Metanephros (tissue), 2 donors: ENCODE measurements at places on chromosomes 13 and 19. TPM values are rescaled to one million over a fixed set of nuclear protein-coding genes. Genes with fewer than 3 reads are reported as not detected.

Gene GRAMD1A
- total RNA-seq: 63.1 TPM

Gene GPR12
- total RNA-seq: 0.06 TPM

Gene MISP
- total RNA-seq: 10.3 TPM

Gene DOCK6
- total RNA-seq: 69.7 TPM

Gene PRSS57
- 3.1 TPM for total RNA-seq

Gene KCNN1
- total RNA-seq: 5.7 TPM

Gene KLK3
- total RNA-seq: not detected

Gene RNF113B
- total RNA-seq: not detected

Gene TUBA3C
- total RNA-seq: not detected

Gene EFNA2
- total RNA-seq: 2.9 TPM

Gene ZNF787
- 35.0 TPM for total RNA-seq

Gene MAB21L1
- 0.53 TPM for total RNA-seq

Gene KISS1R
- total RNA-seq: 0.88 TPM

Gene PCDH17
- total RNA-seq: 32.4 TPM

Gene IZUMO4
- total RNA-seq: 8.6 TPM

Gene FBXW9
- total RNA-seq: 13.4 TPM

Gene ZNF253
- 12.7 TPM for total RNA-seq

Gene FCAR
- total RNA-seq: 14.2 TPM

Gene NFIC
- 47.7 TPM for total RNA-seq

Gene OR7C1
- under 0.01 TPM for total RNA-seq

Gene FUT1
- 5.0 TPM for total RNA-seq

Gene ERICH4
- 0.64 TPM for total RNA-seq

Gene DPP9
- total RNA-seq: 33.9 TPM

Gene CD33
- total RNA-seq: 3.9 TPM

Gene ATP1A3
- 0.53 TPM for total RNA-seq

Gene IGFL3
- total RNA-seq: not detected

Gene EBPL
- 47.3 TPM for total RNA-seq

Gene CLEC11A
- total RNA-seq: 61.6 TPM

Gene GDF15
- 139 TPM for total RNA-seq

Gene EEF1AKMT1
- total RNA-seq: 7.1 TPM

Gene INSL3
- not detected for total RNA-seq

Gene SYT3
- 0.76 TPM for total RNA-seq

Gene ZNF575
- 1.8 TPM for total RNA-seq

Gene GPALPP1
- total RNA-seq: 37.3 TPM

Gene TEX26
- not detected for total RNA-seq

Gene MCEMP1
- 0.64 TPM for total RNA-seq

Gene GZMM
- total RNA-seq: 1.2 TPM

Gene CFAP97D2
- not detected for total RNA-seq

Gene LRRC25
- total RNA-seq: 5.4 TPM

Gene FGF22
- 0.88 TPM for total RNA-seq

Gene GTF2F2
- 12.1 TPM for total RNA-seq

Gene ZDHHC20
- 51.6 TPM for total RNA-seq

Gene C19orf81
- total RNA-seq: 6.2 TPM

Gene ZNF729
- 0.47 TPM for total RNA-seq

Gene MBOAT7
- total RNA-seq: 47.6 TPM

Gene TMC4
- total RNA-seq: 38.7 TPM
